CD4-positive, alpha-beta T cell treated with Interleukin-21 for 1 hour (primary cell): ENCODE measurements at places on chromosomes 12 and 14.

DNA sequence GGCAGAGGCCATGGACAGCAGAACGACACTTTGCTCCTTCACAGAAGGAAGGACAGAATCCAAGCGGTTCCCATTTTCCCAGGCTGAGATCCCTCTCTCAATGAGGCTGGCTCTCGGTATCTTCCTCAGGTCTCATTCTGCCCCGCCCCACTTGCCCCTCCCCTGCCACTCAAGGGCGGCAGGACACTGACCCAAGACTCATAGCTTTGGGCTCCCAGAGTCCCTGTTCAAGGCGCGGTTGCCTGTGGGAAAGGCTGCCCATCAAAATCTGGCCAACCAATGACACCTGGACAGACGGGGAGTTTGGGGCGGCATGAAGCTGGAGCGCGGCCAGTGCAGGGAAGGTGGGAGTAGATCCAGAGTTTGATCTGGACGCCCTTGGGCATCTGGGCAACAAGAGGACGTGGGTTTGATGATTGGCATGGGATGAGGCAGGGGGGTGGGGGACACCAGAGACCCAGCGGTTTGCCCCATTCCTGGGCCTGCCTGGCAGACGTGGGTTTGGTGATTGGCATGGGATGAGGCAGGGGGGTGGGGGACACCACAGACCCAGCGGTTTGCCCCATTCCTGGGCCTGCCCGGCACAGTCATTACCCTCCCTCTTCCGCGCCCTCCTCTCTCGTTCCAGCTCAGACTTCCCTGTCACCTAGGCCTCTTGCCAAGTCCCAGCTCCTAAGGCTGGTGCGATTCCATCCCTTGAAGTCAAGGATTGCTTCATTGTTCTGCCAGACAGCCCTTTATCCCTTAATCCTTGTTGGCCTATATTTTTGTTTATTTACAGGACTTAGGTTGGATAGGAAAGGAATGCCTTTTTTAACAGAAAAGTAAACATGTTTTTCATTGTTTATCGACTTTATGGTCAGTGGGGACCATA, 92.1 kb downstream of the NINJ2 start:
- no peak for DNase-seq

DNA sequence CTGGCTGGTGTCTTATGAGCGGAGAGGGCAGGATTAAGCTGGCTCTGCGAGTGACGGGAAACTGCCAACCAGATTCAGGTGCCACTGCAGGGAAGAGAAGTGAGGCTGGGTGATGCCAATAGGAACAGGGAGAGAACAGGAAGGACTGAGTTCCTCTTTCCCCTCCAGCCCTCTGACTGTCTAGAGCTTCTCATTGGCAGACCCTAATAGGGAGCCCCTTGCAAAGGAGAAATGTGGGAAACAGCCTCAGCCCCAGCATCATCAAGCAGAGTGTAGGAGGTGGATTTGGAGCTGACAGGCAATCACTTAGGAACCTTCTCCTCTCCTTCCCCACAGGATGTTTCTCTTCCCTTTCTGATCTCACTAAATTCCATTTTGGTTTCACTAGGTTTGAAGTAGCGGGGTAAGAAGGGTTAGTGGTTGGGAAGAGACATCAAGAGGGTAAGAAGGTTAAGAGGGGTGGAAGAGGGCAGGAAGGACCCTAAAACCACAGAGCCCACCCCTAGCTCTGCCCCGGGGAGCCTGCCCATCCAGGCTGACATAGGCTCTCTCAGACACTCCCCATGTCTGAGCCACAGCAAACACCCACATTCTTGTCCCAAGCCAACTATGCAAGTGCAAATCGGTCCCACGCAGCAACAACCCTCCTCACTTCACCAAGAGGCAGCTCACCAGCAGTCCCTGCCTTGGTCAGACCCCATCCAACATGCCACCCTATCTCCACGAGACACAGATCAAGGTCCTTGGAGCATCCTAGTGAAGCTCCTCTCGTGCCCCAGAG, 111.1 kb downstream of the STAB2 start:
- no peak for DNase-seq

GRCh38 chr12:47920913-47921312, 16.1 kb upstream of the VDR start:
- DNase-seq: no peak

DNA sequence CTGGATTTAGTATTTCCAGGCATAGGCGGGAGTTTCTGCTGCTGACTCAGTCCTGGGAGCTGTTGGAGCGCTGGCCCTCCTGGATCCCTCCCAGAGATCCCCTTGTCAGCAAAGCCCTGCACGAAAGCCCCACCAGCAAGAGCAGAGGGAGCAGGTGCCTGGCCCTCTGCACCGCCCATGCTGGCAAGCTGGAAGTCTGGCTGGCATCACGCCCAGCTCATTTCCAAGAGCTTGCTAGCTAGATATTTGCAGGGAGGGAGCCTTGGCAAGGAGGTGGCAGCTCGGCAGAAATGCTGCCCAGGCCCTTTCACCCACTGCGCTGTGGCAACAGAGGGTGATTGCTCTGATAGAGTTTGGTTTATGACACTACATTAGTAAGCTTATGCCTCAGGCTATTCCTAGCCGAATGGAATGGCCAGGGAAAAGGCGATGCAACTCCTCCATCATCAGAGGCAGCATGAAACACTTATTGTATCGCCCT, 193.9 kb downstream of the EMP1 start:
- no peak for DNase-seq

DNA sequence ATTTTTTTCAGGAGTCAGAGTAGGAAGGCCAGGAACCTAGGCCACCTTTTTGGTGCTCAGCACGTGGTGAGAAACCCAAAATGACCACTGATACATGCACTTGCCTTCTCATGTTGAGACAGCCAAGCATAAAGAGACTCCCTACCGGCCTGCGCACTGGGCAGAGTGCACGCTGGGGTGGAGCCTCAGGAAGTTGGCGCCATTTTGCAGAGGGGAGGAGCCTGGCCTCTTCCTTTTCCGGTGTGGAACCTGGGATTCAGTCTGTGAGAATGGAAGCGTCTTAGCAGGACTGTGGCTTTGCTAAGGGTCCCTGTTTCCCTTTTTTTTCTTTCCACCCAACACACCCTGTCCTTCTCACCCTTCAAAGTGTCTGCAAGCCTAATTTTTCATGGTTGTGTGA, 62.9 kb upstream of the RTRAF start:
- DNase-seq: no peak

DNA sequence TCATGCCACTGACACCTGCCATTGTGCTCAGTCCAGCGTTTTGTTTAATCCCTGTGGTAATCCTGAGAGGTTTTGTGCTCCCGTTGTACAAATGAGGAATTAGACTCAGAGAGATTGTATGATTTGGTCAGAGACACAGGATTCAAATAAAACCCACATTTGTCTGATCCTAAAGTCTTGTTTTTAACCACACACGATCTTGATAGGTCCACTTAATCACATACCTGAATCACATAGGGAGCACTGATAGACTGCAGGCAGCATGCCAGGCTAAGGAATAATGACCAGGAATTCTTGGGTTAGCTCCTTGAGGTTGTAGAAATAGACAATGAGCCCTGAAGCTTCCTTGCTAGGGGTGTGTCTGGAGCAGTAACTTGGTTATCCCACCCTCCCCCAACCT, 202.6 kb upstream of the RGS6 start:
- DNase-seq: no peak

DNA sequence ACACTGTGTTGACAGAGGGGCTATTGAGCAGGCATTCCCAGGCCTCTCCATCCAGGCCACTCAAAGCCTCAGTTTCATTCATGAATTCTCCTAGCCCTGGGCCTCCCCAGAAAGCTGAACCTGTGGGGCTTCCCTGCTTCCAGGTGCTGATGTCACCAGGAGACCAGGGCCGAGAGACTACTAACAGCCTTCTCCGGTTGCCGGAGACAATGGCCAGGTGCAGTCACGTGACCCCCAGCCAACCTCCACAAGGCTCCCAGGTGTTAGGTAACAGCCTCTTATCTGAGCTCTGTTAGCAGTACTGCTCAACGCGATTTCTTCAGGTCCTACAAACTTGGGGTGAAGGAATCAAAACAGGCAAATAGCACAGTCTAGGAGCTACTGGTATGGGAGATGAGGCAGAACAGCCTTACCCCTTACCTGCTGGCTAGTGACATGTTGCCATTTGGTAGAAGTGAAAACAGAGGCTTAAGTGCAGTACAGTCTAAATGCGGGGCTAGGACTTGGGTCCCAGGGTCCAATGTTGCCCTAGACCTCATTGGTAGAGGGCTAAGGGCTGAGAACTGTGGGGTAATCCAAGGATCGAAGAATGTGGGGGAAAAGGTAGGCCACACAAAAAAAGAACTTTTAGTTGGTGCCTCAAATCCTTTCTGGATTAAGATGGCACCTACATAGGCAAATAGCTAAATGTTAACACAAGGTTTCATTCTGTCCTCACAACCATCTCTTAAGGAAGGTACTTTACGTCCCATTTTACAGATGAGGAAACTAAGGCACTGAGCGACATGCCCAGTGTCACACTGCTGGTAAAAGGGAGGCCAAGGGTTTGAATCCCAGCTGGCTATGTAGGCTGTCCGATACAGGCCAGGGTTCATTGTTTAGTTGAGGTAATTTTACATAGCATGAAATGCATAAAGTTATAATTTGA, 3.8 kb downstream of the CCDC88C start:
- DNase-seq: peak; percentile 82

DNA sequence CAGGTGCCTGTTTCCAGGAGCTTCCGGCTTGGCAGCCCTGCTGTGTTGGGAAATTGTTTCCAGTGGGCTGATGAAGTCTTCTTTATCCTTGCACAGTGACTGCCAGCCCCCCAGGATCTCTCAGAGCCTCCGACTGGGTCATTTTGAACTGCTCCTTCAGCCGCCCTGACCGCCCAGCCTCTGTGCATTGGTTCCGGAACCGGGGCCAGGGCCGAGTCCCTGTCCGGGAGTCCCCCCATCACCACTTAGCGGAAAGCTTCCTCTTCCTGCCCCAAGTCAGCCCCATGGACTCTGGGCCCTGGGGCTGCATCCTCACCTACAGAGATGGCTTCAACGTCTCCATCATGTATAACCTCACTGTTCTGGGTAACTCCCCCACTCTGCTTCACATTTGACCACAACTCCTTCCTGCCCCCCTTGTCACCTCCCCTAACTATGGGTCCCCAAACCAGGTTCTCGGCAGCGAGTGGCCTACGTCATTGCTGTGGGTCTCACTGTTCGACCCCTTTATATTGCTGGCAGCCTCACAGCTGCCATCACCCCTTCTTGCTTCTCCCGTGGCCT, 2.3 kb downstream of the LAG3 start:
- peak; percentile 85 for DNase-seq

GRCh38 chr12:45338272-45338671, 122.4 kb downstream of the ANO6 start:
- no peak for DNase-seq

GRCh38 chr12:67217647-67218046, 51.5 kb upstream of the CAND1 start:
- DNase-seq: no peak

DNA sequence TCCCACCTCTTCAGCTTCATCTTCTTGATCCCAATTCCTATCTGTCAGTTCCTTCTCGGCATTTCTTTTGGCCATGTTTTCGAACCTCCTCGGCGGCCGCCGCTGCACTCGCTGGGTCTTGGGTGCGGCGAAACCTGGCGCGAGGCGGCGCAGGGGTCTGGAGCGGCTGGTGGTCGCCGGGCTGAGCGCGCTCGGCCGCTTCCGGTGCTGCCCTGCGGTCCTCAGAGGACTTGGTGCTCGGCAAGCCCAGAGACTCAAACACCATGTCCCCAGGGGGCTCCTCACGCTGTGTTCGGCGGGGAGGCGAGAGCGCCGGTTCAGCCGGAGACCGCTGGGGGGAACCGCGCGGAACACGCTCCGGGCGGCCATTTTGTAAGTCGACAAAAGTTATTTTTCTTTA, 51.8 kb downstream of the PPP1R36 start:
- no peak for DNase-seq

GRCh38 chr12:93851257-93851671, 174.1 kb downstream of the CRADD start:
- peak; percentile 43 for DNase-seq

GRCh38 chr12:127556231-127556886, 710.6 kb upstream of the TMEM132C start:
- DNase-seq: no peak

- no peak for DNase-seq
Observed at GRCh38 chr12:130563323-130563722, 152.8 kb downstream of the RIMBP2 start.

- no peak for DNase-seq
Observed at GRCh38 chr12:24206621-24207020, 257.2 kb upstream of the SOX5 start.

DNA sequence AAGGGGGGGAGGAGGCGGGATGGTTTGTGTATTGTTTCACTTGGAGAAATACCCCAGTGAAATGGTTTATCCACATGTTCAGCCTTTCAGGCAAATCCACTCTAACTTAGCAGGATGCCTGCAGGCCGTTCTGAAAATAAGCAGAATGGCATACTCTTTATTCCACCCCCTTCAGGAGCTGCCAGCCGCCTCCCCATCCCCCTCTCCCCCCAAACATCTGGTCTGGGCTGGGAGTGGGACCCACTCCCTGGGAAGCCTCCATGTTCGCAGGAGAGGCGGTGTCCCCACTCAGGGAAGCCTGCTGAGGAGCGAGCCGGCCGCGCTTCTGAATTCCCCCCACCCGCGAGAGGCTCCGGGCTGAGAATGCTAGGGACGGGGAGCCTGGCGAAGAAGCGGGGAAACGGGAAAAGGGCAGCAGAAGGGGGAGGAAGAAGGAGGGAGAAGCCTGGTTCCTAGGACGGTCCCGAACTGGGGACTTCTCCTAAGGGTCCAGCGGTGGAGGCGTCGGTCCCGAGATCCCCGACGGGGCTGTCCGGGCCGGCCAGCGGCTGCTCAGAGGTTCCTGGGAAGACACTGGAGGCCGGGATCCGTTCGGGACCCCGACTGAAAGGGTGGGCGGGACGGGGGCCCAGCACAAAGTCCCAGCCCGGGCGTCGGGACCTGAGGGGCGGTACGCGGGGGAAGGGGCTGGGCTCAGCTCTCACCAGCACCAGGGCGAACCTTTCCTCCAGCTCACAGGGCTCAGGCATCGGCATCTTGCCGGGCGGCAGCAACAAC, 666 bp downstream of the FMNL3 start:
- DNase-seq: peak; percentile 7

- no peak for DNase-seq
Observed at GRCh38 chr12:103690426-103690825, 103.4 kb downstream of the STAB2 start.

DNA sequence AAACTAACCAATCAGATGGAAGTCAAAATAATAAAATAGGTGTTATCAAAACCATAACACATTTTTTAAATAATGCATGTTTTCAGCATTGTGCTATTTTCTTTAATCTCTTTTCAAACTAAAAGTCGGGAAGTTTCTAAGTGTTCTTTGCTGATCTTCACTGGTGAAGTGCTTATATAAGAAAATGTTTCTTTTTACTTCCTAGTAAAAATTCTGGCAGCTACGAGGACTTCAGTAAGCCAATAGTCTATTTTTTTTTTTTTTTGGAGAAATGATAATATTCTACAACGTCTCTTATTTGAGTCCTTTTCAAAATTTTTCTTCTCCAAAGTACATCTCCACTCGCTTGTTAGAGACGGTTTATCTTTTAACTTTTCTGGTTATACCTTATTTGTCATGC, 448.0 kb downstream of the SLC6A15 start:
- DNase-seq: no peak

- no peak for DNase-seq
Observed at GRCh38 chr14:104441275-104442106, 138.1 kb upstream of the C14orf180 start.
